ENCODE measurements at places on chromosomes 3 and 15.

- no peak for DNase-seq
Measured at GRCh38 chr15:48936666-48937065, 27.1 kb downstream of the SHC4 start.

DNA sequence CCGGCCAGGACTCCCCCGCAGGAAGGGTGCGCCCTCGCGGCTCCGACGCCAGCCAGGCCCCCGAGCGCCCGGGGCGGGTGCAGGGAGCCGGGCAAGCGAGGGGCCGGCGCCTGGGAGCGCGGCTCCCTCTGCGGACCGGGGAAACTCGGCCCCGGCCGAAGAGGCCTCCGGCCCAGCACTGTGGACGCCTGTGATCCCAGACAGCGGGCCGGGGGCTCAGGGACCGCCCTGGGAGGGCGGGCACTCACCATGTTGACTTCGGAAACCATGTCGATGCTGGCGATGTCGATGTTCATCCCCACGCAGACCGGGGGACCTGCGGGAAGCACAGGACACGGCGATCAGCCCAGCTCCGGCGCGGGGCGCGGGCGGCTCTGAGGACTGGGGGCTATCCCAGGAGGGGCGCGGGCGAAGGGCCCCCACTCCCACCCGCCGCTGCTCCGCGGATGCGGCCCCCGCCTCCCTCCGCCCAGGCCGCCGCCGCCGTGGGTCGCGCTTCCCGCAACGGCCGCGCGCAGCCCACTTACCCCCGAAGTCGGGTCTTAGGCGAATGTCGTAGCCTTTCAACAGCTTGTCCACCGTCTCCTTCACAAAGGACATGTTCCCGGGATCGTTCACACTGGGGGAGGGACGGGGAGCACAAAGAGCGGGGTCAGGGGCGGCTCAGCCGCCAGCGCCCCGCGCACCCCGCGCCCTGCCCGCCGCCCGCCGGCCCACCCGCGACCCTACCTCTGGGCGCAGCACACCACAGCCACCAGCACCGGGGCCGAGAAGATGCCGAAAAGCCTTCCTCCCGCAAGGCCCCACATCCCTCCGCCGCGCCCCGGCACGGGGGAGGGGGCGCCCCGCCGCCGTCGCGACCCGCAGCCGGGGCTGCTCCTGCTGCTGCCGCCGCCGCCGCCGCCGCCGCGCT lies at the start of gene GABRB3:
Gene GABRB3 (minus strand): TSS at position 913 of the 913 bp plus-strand sequence.
- DNase-seq = no peak

DNA sequence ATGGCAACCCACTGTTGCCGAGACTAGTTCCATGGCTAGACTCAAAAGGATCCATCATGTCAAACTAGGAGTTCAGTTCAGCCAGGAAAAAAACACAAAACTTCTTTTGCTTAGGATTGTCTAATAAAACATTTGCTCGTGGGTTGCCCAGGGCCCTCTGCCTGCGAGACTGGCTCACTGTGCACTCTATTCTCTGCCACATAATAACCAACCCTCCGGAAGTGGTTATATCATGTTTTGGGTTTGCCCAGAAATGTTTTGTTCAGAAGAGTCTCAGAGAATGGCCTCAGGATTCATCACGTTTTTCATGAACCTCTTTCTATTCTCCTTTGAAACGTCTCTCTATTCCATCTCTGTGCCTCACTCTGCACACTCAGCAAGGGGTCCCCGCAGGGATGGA lies 216.1 kb downstream of the SV2B start:
- no peak for DNase-seq

GRCh38 chr15:64571857-64572291 lies 111.5 kb downstream of the ZNF609 start:
- DNase-seq = no peak

DNA sequence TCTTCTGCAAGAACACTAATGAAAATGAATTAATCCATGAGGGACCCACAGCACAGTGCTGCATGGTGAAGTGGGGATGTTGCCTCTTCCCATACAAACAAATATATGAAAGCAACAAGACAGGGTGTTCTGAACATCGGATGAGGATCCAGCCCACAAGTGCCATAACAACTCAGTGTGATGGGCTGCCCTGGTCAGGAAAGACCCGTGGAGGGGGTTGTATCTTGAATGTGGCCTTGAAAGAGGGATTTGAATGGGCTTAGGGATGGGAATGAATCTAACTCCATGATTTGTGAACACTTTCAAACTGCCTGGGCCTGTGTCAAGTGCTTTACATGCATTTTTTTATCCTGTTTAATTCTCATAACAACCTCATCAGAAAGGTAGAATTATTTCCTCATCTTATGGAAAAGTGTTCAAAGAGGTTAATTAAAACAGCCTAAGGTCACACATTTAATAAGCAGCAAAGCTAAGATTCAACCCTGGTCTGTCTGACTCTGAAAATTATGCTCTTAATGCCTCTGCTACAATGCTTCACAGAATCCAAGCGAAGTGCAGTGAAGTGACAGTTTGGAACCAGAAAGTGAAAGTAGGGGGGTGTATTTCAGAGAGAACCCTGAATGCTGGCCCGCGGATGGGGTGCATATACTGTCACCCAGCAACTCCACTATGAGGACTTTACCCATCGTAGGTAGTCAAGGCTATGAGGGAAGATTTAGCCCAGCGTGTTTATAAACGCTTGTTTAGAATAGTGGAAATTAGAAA lies 65.6 kb upstream of the HEG1 start:
- DNase-seq = no peak

DNA sequence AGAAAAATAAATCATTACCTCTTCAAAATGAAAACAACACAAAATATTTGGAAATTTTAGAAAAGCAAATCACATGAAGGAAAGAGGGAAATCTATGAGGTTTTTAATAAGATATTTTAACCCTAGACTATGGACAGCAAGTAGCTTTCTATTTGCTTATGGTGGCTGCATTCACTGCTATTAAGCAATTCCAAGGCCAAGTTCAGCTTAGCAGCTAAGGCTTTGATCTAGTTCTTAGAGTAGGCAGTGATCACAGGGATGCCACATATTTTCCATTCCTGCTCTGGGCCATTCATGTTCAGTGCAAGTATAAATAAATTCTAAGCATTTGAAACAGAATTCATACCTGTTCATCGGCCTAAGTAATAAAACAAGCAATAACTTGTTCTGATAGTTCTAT lies 235.3 kb downstream of the CDIN1 start:
- DNase-seq = no peak
